Stimulated activated CD4-positive, alpha-beta T cell treated with anti-CD3 and anti-CD28 coated beads, TNF-alpha, amount 100 ng/mL, for 4 hours (primary cell): ENCODE measurements at places on chromosomes 3 and 15.

- DNase-seq: no peak
Measured at GRCh38 chr3:55264919-55265318, 222.2 kb downstream of the WNT5A start.

GRCh38 chr15:72907733-72908132, 124.2 kb upstream of the ADPGK start:
- DNase-seq: no peak

- no peak for DNase-seq
Measured at GRCh38 chr3:32835961-32836360, 18.2 kb downstream of the TRIM71 start.

DNA sequence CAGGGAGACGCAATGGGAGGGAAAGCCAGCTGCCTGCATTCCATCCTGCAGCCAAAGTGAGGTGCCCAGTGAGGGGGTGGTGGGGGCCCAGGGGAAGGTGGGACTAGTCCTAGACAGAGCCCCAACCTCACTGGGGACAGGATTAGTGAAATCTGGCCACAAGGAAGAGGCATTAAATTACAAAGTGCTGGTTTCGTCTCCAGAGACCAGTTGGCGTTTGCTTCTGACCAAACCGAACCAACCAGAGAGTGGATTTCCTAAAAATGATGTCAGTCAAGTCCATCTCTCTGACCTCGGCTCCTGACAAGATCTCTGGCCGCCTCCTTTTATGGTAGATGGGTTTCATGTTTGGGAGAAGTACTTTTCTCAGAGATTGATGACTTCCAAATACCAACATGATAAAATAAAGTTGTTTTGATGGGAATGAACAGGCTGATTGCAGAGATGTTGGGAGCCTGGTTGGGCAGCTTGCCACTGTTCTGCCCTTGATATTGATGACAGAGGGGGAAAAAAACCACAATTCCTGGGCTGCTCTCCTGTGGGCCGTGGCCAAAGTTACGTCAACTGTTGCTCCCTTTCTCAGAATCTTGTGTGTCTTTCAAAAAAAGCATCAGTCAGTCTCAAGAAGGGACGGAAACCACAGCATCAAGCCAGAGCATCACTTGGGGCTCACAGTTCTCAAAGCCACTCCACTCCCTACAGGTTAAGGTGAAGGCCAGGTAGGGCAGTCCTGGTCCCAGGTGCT, 24.6 kb downstream of the ITGA11 start:
- DNase-seq: no peak

DNA sequence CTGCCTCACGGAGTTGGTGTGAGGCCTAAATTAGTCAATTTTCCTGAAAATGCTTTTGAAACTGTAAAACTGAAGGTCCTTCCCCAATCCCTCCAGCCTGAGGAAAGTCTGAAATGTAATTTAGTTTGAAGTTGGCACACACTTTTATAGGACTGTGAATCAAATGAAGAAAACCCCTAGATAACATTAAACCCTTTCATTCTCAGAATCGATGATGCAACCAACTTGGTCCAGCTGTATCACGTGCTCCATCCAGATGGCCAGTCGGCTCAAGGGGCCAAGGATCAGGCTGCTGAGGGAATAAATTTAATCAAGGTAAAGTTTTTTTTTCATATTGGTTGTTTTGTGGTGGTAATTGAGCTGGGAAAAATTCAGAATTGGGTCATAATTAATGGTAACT, 11.7 kb downstream of the MRPS22 start:
- no peak for DNase-seq

DNA sequence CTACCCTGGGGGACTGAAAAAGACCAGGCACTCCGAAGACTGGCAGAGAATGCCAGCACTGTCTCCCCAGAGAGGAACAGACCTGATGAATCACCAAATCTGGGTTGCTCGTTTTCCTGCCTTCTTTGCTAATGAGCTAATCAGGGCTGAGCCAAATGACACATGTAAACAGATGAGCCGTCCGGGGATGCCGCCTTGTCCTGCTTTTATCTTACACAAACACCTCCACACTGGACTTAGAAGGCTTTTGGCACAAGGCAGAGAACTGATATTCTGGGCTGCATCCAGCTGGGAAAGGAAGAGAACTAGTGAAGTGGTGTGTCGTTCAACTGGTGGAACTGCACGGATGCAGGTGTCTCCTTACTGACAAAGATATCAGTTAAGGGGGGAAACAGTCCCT, 88.1 kb downstream of the MECOM start:
- no peak for DNase-seq

- DNase-seq: no peak
Measured at GRCh38 chr3:56921573-56922453, 120.1 kb upstream of the ARHGEF3 start.

GRCh38 chr3:60202052-60202726, 1049.1 kb downstream of the FHIT start:
- no peak for DNase-seq

- DNase-seq: no peak
Measured at GRCh38 chr3:123653221-123653682, 68.4 kb upstream of the HACD2 start.

DNA sequence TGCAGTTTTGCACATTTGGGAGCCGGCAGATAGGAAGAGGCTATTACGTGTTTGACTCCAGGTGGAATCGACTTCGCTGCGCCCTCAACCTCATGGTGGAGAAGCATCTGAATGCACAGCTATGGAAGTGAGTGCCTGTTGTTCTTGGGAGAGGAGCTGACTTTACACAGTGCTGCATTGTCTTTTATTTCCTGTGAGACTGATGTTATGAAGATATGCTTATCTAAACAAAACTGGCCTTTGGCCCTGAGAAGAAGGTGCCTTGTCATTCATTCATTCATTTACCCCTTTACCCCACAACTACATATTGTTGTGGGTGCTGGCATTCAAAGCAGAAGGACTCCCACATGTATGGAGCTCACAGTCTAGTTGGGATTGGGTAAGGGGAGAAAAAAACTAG, 32.6 kb downstream of the PSMD6 start:
- no peak for DNase-seq

DNA sequence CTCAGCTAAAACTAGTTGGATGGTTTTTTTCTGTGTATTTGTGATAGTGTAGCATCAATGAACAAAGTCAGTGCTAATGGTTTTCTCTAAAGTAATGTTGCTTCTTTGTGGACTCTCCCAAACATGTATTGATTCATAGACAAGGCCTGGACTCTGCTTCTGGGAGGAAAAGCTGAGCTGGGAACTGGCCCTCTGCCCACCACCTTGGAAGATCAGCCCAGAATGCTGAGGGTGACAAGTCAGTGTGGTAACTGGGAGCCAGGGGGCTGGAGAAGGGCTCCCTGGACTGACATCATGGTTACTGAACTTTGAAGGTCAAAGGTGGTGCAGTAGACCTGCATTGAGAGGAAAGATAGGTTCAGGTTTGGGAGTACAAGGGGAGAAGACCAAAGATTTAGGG, 3.0 kb downstream of the ARHGAP31 start:
- DNase-seq: no peak

- DNase-seq: no peak
Measured at GRCh38 chr15:71547011-71547410, 263.3 kb upstream of the NR2E3 start.

DNA sequence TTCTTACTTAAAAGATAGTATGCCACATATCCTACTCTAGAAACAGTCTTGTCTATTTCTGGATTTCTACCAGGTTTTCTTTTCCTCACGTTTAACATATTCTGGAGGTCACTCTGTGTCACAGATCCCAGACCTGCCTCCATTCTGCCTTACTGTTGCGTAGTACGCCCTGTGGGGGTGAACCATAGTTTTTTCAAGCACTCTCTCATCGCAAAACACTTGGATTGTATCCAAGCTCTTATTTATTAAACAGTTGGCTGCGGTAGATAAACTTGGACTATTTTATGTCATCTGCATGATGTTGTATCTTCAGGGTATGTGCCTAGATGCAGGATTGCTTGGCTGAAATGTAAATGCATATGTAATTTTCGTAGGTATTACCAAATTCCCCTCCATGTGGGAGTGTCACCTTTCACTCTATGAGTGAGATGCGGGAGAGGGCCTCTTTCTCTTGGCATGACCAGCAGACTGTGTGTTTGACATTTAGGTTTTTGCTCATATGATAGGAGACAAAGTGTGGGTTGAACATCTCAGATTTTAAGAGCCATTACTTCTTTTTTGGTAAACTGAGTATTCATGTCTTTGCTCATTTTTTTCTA, 55.8 kb downstream of the ABTB1 start:
- no peak for DNase-seq

DNA sequence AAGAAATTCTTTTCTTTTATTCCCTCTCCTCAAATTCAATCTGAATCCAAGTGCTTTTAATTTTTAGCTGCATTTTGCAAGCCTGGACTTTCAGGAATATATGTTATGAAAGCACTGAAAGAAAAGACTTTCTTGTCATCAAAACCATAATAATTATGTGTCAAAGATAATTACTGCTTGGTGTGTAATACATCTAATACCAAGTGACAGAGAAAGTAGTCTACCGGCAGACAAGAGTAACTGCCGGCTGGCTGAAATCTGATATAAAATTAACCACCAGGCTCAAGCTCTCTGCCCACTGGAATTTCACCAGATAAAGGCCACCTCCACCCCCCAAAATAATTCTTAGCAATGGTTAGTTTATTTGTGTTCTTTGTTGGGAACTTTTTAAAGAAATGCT, 220.9 kb upstream of the CDIN1 start:
- no peak for DNase-seq

GRCh38 chr3:45943207-45943846, at the start of gene CXCR6:
Gene CXCR6, plus strand, starts transcription at chr3:45943464. Its CDS starts 3,018 bp downstream, at chr3:45946482.
- DNase-seq: peak; percentile 36

- DNase-seq: no peak
Measured at GRCh38 chr3:5296362-5296761, 108.9 kb downstream of the EDEM1 start.

DNA sequence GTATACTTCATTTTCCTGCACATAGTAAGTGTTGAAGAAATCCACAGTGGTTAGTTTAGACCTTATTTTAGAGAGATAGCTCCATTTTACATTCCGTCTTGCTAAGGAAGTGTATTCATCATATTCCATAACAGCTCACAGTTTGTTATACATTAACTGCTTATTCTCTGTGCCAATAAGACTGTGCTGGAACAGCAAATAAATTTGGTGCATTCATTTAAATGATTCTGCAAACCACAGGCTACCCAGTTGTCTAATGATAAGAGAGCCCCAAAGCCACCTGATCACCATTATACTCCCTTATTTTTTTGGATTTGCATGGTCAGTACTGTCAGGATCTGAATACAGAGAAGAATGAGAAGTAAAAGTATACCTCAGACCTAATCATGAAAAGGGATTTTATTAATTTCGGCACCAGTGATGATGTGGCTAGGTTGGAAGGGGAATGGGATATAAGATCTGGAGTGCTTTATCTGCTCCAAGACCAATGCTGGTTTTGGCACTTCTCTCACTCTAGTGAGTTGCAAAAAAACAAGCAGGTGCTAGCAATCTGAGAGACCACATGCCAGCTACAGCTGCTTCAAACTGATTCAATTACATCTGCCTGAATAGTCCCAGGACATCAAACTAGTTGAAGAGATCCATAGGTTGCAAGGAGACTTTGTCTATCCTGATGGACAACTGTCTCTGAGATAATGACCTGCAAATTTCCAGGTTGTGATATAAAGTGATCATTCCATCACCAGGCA, 254.8 kb downstream of the ZBTB20 start:
- no peak for DNase-seq

- DNase-seq: no peak
Measured at GRCh38 chr3:84125760-84126159, 833.0 kb upstream of the CADM2 start.

DNA sequence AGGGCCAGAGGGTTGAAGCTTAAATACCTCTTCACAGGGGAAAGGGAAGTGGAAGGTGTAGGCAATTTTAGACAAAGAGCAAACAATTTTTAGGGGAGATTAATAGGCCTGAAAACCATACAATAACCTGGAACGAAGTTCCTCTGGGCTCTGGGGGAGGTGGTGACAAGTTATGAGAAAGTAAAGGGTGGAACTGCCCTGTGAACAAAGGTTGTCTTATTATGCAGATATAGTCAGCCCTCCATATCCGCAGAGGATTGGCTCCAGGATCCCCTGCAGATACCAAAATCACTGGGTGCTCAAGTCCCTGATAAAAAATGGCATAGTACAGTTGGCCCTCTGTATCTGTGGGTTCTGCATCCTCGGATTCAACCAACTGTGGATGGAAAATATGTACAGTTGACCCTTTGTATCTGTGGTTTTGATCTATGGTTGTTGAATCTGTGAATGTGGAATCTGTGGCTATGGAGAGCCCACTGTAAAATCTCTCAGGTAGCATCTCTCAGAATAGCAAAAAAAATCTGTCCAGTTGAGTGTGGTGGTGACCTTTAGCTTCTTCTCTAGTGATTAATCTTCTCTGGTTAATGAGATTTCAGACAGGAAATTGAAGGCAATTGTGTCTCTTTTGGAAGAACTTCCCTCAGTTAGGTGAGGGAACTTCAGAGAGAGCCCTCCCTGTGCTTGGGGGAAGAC, 40.2 kb downstream of the CLEC3B start:
- no peak for DNase-seq

GRCh38 chr3:47617086-47618010, 38.7 kb upstream of the CSPG5 start:
- DNase-seq: no peak

- DNase-seq: no peak
Measured at GRCh38 chr3:9779075-9779593, 9.4 kb upstream of the CAMK1 start.

DNA sequence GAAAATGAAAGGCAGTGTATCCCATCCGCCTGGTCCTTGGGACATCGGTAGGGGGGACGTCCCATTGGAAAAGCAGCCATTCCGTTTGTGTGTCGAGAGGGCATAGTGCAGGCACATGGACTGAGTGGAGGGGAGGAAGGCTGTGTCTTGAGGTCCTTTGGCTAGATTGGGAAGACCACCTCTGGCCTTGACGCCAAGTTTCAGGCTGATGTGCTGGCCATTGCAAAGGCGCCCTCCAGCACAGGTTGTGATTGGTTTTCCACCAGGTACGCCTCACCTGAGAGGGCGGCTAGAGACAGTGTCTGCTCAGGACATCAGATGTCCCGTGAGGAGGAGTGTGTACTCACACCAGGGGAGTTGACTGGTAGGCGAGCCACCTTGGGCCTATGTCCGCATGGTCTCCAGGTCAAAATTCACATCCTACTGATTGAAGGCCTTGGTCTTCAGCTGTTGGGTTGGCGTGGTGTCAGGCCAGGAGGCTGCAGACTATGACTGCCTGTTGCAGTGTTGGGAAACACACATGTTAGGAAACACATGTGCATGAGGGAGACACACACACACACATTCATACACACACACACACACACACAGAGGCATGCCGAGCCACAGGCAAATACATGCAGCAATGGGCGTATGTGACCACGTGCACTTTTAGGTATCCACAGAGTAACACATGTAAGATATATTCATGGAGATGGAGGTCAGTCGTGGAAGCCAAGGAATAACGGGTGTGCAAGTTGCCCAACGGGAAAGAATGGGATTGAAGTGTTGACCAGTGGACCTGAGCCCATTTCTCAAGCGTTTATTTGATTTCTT, 98.4 kb downstream of the SNRPN start:
- no peak for DNase-seq

DNA sequence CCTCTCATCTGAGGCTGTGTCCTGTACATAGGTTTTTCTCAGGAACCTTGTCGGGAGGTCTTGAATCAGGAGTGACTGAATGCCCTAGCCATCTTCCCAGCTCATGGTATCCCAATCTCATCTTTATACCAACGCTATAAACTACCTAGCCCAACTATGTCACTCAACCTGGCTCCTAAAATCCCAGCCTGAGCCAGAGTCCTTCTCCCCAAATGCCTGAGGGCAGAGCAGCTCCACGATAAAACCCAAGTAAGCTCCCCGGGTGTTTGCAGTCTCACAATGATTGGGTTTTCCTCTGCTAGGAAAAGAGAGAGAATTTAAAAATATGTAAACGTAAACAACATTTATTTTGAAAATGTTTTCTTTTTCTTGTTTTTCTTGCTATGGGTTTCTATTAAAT, 14.4 kb downstream of the EIF1B start:
- DNase-seq: no peak

- no peak for DNase-seq
Measured at GRCh38 chr3:52134761-52135160, 19.5 kb downstream of the POC1A start.
